ENCODE measurements at places on chromosomes 16 and 17.

DNA sequence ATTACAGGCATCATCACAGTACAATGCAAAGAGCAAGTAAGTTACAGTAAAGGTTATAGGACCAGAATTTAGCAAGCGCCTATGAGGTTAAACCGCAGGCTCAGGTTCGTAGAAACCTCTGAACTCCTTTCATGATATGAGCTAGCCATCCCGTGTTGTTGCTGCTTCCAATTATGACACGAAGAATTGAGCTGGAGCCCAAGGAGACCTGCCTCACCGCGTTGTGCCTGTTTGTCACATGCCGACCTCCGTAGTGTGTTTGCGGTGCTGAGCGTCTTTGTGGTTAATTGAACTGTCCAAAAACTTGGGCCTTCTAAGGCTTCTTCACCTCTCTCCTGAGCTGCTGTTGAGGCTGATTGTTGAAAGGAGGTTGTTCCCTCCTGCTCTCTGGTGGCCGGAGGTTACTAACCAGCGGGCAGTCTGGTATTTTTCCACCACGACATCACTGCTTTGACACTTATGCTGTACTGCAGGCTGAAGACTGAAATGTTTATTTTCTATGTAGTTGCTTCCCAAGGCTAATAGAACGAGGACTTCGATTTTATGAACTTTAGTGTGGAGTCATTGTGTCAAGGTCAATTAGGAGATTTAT lies 67.5 kb downstream of the SEC14L1 start:
- no peak for DNase-seq

GRCh38 chr16:54402873-54403272 lies 116.3 kb upstream of the IRX3 start:
- no peak for DNase-seq

DNA sequence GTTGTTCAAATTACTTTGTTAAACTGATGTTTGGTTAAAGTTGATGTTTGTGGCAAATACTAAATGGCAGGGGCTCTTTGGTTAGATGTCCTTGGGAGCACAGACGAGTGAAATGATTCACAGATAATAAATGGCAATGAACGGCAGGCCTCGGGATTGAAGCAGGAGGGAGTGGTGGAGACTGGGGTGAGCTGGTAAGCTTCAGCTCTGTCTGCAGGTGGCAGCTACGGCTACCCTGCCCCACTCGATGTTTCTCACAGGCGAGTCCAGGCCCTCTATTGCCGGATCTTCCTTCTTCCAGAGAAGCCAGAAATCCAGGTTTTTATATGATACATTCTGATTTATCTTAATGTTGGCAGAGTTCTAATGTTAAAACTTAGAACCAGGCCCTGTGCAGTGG lies 144.8 kb upstream of the CACNG5 start:
- no peak for DNase-seq

DNA sequence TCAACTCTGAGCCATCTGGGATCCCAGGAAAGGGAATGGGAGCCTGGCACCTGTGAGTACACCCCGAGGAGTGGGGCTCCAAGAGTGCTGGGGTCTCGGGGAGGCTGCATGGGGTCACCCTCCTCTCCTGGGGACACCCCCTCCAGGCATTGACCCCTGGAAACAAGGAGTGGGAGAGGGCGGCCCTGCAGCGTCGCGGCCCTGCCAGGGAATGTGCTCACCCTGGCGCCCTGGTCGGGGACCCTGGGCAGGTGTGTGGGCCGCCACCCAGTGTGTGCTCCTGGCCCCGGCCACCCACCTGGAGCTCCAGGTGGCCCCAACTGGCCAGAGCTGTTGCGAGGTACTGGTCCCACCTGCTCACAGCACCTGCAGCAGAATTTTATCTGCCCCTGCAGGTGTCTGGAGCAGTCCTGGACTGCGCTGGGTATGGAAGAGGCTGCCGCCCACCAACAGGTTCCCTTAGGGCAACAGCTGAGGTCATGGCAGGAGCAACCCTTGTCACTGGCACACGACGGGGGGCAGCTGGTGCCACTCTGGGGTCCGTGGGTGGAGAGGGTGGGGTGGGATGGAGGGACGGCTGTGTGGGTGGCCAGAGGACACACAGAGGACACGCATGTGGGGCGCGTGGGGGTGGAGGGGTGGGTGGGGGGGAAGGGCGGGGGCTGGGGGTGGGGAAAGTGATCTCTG lies 5.4 kb upstream of the PABPN1L start:
- no peak for DNase-seq

- DNase-seq: no peak
These were observed 22.4 kb downstream of the PLD6 start for GRCh38 chr17:17183744-17184143.

- DNase-seq: no peak
These were observed 11.9 kb upstream of the GSE1 start for GRCh38 chr16:85601272-85601639.

GRCh38 chr17:8176197-8176940 lies at the start of gene TMEM107:
Gene TMEM107, minus strand, starts transcription at chr17:8176380. Its CDS starts 94 bp downstream, at chr17:8176286.
- peak; percentile 77 for DNase-seq

GRCh38 chr17:63435681-63436522 lies 10.2 kb downstream of the CYB561 start:
- DNase-seq: peak; percentile 46

GRCh38 chr16:57785385-57785784 lies 16.9 kb downstream of the KIFC3 start:
- no peak for DNase-seq

DNA sequence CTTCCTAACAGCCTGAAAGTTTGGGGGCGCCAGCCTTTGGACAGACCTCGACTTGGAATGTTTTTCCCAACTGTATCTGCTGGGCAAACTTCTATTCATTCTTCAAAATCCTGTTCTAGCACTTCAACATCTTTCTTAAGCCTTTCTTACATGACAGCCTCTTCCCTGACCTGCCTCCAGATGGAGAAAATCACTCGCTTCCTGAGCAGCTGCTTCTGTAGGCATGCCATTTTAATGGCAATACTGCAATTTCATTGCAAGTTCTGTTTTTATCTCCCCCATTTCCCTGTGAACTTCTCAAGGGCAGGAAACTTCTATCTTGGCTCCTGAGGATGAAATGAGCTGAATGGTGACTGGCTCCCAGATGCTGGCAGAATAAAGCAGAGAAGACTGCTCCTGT lies 128.8 kb upstream of the ASIC2 start:
- DNase-seq: no peak

DNA sequence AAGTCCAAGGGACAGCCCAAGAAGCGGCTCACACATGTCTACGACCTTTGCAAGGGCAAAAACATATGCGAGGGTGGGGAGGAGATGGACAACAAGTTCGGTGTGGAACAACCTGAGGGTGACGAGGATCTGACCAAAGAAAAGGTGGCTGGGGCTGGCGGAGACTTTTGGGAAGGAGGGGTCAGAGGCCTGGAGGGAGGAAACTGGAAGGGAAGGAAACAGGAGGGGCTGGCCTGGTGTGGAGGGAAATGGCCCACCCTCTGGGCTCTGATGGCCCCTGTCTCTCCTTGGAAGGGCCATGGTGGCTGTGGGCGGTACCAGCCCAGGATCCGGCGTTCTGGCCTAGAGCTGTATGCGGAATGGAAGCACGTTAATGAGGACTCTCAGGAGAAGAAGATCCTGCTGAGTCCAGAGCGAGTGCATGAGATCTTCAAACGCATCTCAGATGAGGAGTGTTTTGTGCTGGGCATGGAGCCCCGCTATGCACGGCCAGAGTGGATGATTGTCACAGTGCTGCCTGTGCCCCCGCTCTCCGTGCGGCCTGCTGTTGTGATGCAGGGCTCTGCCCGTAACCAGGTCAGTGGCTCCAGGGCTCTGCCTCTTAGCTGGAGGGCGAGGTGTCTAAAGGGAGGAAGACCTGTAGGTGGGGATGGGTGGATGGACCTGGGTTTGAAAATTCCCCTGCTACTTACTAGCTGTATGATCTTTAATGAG lies 12.5 kb downstream of the POLR2A start:
- no peak for DNase-seq

DNA sequence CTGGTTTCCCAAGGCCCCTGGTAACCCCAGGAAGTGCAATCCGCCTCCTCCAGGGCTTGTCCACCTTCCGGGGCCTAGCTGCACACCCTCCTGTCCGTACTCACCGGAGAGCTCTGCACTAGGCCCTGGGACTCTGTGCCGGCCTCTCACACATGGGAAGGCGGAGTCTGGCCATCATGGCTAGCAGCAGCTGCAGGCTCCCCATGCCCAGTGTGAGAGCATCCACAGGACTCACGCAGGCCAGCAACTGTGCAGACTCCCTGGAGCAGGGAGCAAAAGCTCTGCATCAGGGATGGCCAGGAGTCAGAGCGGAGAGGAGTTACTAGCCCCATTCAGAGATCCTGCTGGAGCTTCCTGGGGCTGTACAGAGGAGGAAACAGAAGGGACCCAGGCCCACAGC lies 20.2 kb downstream of the FOXN1 start:
- DNase-seq: no peak

GRCh38 chr16:49487746-49488145 lies 114.1 kb downstream of the C16orf78 start:
- no peak for DNase-seq

DNA sequence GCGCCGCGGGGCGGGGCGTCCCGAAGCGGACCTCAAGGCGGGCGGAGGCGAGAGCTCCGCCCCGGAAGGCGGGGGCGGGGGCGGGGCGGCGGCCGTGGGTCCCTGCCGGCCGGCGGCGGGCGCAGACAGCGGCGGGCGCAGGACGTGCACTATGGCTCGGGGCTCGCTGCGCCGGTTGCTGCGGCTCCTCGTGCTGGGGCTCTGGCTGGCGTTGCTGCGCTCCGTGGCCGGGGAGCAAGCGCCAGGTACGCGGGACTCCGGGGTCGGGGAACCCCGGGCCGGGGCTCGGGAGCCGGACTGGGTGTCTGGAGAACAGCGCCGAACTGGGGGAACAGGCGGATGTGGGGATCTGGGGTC lies at the start of gene TNFRSF12A:
Gene TNFRSF12A (plus strand): TSS at position 122 of the 357 bp plus-strand sequence. CDS start 30 bp downstream, at position 152.
- peak; percentile 38 for DNase-seq

GRCh38 chr17:6019959-6020358 lies 50.2 kb upstream of the WSCD1 start:
- no peak for DNase-seq

- peak; percentile 45 for DNase-seq
These were observed 143.0 kb downstream of the XYLT1 start for GRCh38 chr16:17327664-17328335.

- DNase-seq: no peak
These were observed 83.4 kb upstream of the ZFHX3 start for GRCh38 chr16:73131156-73131862.

DNA sequence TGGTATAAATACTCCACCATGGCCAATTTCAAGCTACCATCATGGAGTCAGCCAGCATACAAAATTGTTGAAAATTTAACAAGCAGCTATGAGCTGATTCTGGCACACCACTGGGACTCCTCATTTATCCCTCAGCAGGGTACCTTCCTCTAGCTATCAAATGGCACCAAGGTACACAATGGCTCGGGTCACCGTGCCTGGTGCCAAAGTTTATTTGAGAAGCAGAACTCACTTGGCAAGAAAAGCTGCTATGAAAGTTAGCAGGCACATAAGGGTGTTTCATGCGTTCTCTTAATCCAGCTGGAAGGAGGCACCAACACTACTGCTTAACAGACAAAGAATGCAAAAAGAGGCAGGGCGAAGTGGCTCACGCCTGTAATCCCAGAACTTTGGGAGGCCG lies 51.6 kb downstream of the IKZF3 start:
- DNase-seq: peak; percentile 80

DNA sequence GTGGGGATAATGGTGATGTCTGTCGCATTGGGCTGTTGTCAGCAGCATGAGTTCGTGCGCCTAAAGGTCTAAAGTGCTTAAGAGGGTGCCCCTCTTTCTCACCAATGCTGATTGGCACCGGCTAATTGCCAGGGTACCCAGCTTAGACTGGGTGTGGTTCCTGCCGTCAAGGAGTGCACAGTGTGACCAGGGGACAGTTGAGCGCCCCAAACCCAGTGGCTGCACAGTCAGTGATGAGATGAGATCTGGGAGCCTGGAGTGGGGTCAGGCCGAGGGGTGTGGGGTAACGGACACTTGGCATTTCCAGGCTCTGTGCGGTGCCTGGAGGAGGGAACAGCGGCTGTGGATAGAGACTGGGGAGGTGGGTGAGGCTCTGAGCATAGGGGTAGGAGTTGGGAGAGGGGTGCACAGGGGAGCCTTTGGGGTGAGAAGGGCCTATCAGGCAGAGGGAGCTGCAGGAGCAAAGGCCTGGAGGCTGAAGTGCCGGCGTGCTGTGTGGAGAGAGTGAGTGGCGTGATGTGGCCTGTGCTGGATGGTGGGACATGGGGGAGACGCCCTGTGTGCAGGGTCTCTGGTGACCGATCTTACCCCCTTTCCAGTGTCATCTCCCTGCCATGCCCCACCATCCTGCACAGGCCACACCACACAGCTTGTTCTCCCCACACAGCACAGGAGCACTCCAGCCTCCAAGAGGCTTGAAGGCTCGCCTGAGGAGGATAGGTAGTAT lies 58.3 kb downstream of the SNX20 start:
- DNase-seq: no peak

DNA sequence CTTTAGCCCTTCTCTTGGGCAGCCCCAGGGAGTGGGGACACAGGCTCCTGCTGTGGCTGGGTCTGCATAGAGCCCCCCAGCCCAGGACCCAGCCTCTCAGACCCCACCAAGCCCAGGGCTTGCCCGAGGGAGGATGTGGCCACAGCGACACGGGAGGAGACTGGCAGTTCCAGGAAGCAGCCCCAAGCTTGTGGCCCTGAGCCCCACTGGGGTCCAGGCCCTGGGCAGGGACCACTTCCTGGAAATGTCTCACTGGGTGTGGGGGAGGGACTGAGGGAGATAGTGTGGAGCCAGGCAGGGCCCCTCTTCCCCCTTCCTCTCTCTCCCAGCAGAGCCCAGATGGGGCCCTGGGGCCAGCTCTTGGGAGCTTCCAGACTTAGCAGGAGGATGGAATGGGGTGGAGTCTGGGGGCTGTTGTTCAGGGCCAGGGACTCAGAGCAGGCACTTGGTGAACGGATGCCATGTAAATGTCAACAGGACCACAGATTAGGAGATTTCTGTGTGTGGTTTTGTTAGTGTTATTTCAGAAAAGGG lies 35.3 kb downstream of the ADGRG5 start:
- no peak for DNase-seq

DNA sequence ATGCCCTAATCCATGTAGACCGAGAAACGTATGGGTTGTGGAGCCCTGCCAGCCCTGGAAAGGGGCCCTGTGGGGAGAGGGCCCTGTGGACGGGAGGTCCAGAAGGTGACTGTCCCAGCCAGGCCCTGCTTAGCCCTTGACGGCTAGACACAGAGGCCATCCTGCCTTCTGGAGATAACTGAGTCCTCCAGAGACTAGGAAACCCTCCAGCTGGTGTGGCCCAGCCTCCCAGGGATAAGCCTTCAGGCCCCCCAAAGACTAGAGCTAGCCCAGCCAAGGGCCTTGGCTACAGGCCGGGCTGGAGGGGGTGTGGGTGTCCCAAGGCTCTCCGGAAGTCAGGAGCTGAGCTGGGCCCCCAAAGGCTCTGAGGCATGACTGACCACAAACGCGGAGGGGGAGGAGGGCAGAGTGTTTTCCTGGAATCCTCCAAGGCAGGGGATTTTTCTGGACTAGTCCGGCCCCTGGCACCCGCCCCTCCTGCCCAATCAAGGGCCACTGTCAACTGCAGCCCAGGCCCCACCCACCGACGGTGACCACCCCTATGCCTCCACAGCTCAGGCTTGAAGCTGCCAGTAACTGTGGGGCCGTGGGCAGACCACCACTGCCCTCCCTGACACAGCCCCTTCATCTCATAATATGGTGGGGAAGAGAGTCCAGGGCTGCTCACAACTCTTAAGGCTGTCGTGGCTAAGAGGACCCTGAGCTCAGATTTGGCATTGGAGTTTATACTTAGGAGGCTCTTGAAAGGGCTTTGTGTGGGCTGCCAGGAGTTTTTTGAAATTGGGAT lies 885 bp upstream of the VASN start:
- no peak for DNase-seq

GRCh38 chr17:80774643-80775281 lies 216.9 kb upstream of the CHMP6 start:
- DNase-seq: peak; percentile 26

Measured in DMS79 treated with DMSO at 0.1 percent for 48 hours (cell line).